ENCODE measurements at places on chromosomes 3 and 15.

DNA sequence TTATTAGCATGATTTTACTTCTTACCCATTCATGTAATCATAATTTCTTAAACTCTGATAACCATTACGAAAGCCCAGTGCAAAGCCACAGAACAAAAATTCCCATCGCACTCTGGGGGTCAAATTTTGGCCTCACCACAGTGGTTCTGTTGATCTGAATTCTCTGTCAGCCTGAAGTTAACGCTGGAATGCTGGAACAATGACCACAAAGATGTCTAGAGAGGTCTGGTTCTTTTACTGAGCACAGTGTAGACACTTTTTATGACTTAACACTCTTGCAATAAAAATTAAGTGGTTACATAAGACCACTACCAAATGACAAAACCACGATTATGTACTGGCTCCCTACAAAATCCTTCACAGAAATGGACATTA, 94.7 kb downstream of the PDZRN3 start:
- no peak for DNase-seq

DNA sequence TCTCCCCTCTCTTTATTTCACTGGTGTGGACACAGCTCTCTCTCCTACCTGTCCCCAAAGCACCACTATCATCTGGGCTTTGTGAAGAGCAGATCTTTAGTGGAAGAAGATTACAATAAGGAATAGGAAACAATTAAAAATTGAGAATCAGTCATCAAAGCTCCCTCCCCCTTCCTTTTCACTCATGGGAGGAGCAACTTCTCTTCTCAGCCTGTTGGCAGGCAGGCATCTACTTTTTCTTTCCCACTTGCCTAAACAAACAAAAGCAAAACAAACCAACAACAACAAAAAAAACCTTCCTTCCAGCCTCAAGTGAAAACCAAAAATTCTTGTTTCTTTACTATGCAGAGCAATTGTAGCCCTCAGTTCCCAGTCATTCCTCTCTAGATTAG, 125.5 kb upstream of the BHLHE40 start:
- DNase-seq, result no peak

DNA sequence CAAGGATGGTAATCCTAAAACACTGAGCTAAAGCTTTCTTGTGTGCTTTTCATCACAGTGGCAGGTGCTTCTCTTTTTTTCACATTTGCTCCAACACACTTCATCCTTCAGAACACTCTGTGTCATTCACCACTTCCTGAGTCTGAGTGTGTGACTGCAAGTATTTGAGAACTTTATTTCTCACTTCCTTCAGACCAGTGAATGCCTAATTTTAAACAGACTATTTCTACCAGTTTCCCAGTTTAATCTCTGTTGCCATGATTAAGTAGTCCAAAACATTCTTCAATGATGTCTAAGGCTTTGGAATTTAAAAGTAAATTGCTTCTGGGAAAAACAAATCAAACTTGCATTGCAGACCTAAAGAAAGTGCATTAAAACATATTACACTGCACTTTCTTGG, 541.2 kb downstream of the RBMS3 start:
- no peak for DNase-seq

GRCh38 chr3:66885326-66886000, 112.6 kb upstream of the KBTBD8 start:
- no peak for DNase-seq

GRCh38 chr3:10395671-10396070, 74.8 kb upstream of the SEC13 start:
- DNase-seq, result no peak

DNA sequence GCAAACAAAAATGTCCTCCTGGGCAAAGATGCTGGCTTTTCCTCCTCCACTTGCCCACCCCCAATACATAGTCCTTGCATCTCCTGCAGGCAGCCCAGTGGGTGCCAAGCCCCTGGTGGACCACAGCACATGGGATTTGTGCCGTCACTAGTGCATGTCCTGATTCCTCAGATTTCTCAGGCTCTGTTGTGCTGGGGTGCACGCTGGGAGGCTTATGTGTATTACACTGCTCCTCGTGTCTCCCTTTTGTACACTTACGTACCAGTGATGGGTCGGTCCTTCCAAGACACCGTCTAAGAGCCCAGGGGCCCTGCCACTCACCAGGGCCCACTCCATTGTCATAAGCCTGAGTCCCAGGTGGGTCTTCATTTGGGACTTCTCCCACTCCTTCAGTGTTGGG, 70.1 kb downstream of the PLXNA1 start:
- no peak for DNase-seq

DNA sequence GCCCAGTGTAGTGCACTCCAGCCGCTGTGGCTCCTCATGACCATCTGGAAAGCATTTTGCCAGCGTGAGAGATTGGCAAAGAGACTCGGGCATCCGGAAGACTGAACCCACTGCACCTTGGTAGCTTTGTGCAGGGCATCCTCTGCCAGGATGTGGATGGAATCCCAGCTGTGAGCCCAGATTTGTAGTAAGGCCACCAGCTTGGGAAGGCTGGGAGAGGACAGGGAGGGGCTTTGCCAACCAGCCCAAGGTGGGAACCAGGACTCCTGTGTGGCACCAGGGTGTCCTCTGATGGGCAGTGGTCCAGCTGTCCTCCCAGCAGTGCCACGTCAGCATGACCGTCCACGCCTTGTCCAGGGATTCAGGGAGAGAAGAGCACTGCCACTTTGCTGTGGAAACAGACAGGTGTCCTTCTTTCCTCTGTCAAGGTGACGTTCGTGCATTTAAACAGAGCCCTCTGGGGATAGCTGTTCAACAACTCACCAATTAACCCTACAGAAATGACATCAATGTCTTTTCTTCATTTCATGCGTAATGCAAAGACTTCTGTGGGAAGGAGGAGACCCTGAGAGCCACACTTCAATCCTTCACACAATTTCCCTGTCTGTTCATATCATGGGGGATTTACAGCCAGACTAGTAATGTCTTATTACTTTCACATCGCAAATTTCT, 19.1 kb downstream of the KLF15 start:
- DNase-seq, result no peak

DNA sequence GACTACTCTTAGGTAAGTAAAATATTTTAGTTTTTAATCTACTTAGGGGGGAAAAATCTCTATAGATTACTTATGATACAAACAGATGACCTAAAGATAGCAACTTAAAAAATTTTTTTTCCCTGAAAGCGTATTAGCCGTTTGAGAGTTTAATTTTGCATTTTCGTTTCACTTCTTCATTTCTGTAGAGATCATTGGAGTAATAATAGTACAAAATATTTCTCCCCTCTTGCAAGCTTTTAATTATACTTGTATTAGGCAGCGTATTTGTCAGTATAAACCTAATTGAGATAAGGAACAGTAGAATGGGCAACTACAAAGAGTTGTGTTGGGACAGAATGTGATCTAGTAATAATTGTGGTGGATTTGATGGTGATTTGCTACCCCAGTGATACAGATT, 10.3 kb downstream of the SKIL start:
- no peak for DNase-seq

DNA sequence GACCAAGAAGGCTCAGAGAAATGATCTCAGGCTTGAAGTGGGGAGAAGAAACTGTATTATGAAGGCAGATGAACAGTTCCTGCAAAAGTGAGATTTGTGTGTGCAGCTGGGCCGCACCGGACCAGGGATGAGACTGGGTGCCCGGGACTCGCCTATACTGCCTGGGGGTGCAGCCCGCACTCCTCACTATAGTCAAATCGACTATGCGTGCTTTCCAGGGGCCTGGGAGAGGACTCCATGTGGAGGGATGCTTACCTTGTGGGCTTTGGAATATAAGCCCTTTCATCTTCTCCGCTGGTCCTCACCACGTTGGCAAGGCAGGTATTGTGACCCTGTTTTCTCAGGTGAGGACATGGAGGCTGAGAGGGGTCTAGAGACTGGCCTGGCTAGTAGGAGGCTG, 32.9 kb upstream of the APOD start:
- DNase-seq, result peak; percentile 25

GRCh38 chr3:28615071-28615470, 266.4 kb upstream of the AZI2 start:
- no peak for DNase-seq

- no peak for DNase-seq
These were observed 28.8 kb upstream of the SHC4 start for GRCh38 chr15:48992545-48992944.

DNA sequence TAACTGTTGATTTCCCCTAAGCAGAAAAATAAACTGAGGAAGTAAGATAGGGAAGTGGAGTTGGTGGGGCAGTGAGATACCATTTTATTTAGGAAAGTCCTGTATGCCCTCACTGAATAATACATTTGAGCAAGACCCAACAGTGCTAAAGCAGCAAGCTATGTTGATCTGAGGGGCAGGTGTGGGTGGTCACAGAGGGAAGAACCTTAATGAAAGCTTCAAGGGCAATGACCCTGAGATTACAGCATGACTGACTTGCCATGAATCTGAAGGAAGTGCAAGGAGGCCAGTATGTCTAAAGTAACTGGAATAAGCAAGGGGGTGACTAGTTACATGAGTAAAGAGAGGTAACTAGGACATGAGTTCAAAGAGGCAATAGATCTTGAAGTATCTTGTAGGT, 159.5 kb downstream of the CD47 start:
- no peak for DNase-seq

DNA sequence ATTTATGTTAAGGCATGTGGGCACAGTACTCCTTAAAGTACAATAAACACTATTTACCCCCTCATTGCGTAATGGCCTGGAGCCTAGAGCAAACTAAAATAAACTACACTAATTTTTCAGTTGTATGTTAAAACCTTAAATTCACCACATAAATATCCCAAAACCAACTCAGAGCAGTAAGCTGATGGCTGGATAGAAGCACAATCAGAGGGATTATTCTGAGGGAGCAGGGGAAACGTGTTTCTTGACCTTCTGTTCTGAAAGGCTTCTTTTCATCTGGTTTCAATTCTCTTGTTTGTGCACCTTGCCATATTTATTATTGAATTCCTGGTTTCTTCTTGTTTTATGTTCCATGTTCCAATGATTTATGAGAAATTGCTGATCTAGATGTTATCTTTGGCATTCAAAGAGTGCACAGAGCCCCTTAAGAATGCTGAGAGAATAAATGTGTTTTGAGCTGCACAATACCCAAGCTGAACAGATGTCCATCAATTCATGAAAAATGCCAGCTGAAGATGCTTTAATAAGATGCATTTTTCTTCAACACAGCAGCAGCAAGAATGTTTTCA, 29.6 kb downstream of the RPL22L1 start:
- no peak for DNase-seq

- no peak for DNase-seq
These were observed 95.6 kb downstream of the ETFA start for GRCh38 chr15:76215634-76216033.

DNA sequence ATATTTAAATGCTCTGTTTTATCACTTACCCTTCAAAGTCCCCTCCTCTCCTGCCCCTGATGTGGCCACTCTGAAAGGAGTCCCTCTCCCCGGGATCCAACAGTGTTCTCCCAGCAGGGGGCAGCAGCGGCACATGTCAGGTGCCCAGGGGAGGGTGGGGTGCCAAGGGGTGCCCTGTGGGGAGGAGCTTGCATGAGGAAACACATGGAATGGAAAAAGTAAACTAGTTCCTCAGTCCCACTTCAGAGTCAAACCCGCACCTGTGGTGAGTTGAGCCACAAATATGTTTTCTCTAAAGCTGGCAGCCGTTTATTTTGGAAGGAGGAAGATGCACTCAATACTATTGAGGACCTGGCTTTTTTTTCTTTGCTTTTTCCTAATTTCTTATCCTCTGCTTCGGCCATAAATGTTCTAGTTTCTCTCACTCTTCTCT, 30.1 kb upstream of the NRROS start:
- DNase-seq, result peak; percentile 99

- no peak for DNase-seq
These were observed 4.8 kb downstream of the GLYCTK start for GRCh38 chr3:52292247-52293065.

- DNase-seq, result no peak
These were observed 35.3 kb upstream of the PGPEP1L start for GRCh38 chr15:99042892-99043291.

DNA sequence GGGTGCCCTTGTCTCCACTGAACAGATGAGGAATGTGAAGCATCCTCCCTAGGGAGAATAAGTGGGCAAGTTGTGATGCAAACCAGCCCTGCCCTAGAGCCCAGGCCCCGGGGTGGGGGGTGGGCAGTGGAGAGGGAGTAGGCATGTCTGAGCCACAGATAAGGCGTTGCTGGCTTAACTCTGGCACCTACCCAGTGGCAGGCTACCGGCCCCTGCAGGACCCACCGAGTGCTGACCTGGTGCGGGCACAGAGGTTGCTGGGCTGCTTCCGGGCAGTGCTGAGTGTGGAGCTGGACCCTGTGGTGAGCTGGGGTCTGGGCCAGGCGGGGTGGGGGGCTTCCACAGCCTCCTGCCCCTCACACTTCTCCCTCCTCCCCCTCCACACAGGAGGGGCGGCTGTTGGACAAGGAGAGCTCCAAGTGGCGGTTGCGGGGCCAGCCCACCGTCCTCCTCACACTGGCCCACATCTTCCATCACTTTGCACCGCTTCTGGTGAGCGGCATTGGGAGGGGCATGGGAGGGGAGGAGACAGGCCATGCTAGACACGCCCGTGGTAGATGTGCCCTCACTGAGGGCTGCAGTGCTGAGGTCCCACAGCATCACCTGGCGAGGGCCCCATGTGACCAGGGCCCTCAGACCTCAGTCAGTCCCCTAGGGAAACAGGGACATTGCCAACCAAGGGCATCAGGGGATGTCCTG, 10.1 kb downstream of the RNF123 start:
- no peak for DNase-seq

DNA sequence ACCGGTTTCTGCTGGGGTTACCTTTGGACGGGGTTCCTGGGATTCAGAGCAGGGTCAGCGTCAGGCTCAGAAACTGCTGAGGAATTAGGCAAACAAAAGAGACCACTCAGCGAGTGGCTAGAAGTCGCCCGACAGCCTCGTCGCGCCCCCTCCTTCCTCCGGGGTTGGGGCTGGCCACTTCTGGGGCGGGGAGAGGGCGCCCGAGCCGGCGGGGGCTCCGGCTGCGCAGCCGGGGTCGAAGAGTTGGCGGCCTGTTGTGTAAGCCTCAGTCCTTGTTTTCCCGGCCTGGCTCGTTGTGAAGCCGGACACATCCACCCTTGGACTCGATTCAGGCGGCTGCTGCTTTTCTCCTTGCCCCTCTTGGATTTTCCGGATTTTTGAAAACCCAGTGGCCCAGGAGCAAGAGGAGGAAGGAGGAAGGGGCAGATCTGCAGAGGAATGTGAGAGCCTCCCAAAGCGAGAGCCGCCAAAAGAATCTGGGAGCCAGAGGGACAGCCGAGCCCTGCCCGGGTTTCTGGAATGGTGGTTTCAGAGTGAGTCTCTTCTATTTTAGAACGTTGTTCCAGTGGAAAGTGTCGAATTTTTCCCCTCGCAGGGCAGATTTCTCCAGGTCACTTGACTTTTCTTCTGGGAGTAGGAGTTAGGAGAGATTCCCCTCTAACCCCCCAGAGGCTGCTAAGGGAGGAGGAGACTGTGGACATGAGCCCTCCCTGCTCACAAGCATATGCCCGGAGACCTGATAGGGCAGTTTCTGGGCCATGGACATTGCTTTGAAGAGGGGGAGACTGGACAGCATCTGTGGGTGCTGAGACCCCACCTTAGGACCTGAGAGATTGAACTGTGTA, 666 bp downstream of the SNX33 start:
- no peak for DNase-seq

GRCh38 chr3:25142609-25143355, 285.3 kb upstream of the RARB start:
- DNase-seq, result no peak

Measured in stimulated activated CD8-positive, alpha-beta memory T cell treated with anti-CD3 and anti-CD28 coated beads, Interleukin-4, amount 100 ng/mL, for 48 hours (primary cell).